T-helper 1 cell (primary cell): ENCODE measurements at places on chromosomes 5 and 9.

DNA sequence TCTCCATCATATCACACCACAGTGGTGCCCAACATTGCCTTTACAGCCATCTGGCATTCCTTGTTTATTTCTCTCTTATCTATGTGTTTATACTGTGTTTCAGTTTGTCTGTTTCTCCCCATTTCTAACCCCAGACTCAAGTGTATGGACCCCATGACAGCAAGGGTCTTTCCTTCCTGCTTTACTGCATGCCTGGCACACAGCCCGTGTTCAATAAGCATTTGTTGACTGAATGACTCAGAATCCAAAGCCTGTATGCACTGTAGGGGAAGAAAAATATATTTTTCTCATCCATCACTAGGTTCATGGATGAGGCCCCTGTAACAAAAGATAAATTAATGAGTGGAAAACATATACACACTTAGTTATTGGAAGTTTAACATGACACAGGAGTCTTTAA, 190.8 kb upstream of the SEMA6A start:
- no peak for DNase-seq

DNA sequence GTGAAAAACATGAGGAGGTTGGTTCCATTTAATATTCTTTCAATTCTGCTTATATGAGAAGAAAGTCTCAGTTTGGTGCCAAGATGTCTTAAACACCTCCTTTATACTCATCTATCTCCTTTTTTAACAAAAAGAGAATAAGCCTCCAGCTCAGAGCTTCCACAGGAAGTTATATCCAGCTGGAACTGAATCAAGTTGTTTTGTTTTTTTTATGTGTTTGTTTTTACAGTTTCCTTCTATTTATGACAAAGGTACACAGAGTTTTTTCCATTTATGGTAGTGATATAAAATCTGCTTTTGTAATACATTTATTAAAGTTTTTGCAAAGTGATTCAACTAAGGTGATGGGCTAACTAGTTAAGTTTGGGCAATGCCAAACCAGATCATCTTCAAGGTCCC, 10.4 kb downstream of the SPARC start:
- DNase-seq = no peak

GRCh38 chr5:174245516-174246075, 200.1 kb downstream of the NSG2 start:
- no peak for DNase-seq

DNA sequence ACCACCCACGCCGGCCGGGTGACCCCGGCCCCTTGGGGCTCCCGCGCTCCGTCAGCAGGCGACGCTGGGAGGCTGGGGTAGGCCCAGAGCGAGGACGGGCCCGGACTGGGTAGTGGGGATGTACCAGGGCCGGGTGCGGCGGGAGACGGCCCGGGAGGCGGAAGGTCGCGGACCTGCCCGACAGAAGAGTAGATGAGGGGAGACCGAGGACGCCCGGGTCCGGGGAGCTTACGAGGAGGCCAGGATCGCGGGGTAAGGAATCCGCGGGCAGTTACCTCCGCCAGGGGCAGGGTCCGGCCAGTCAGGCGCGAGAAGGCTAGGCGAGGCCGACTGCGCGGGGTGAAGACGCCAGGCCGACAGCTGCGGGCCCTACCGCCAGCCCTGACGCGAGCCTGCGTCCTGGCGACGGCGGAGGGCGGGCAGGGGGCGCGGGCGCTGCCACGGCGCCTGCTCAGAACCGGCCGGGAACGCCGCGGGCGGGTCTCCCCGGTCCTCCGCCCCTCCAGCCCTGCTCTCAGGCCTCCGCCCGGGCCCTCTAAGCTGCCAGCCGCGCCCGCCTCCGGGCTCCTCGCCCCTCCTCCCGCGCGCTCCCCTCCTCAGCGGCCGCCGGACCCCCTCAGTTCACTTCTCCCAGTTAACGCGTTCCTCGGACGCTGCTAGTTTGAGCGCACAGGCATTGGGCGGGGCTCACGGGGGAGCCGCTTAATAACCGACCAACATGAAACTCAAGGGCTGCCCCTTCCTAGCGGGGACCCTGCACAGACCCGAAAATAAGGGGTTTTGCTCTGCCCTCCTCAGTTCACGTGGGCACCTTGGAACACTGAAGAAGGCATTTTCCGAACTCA, at the start of gene CPLANE1:
Gene CPLANE1, minus strand, starts transcription at position 407 of the 845 bp plus-strand sequence. CDS start 1,678 bp downstream, outside the sequence.
- peak; percentile 44 for DNase-seq

GRCh38 chr5:161266954-161267353, 279.6 kb downstream of the GABRB2 start:
- DNase-seq = no peak

- DNase-seq = no peak
These were observed 285.6 kb downstream of the RASEF start for GRCh38 chr9:82777366-82777765.
